D721Med (cell line): ENCODE measurements at places on chromosomes 5 and 9.

DNA sequence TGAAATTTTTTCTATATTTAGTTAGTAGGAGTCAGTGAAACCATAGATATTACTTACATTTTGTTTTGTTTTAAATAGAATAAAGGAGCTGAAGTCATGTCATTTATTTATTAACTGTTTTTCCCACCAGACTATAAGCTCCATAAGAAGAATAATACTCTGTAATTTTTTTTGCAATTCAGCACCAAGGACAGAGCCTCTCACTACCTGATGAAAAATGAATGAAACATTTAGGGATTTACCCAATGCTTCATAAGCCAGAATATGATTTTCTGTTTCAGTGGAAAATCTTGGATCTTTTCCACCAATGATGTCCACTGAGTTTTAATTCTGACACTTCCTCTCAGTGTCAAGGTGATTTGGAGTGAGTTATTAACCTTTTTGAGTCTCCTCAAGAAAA, 624.9 kb upstream of the GRAMD2B start:
- DNase-seq, result no peak

DNA sequence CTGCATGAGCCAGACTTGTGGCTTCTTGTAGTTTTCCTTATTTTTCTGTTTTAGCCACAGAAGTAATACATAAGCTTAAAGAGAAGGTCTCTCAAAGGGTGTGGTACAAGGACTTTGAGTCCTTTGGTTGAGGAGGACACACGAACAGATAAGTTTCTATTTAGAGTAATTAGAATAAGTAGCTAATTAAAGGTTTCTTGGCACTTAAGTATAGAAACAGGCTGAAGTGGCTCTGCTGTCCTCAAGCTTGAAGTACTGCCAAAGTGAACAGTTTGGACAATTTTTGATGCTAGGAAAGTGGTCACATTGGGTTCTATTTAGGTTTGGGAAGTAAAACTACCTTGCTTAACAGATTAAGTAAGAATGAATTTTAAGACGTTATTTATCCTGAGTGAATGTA, 278.3 kb upstream of the MPDZ start:
- DNase-seq, result no peak

GRCh38 chr9:134892820-134893420, 12.3 kb downstream of the FCN2 start:
- DNase-seq, result no peak

GRCh38 chr5:80082281-80082680, 47.1 kb downstream of the THBS4 start:
- no peak for DNase-seq

GRCh38 chr5:85333276-85333675, 948.6 kb upstream of the EDIL3 start:
- DNase-seq, result no peak

DNA sequence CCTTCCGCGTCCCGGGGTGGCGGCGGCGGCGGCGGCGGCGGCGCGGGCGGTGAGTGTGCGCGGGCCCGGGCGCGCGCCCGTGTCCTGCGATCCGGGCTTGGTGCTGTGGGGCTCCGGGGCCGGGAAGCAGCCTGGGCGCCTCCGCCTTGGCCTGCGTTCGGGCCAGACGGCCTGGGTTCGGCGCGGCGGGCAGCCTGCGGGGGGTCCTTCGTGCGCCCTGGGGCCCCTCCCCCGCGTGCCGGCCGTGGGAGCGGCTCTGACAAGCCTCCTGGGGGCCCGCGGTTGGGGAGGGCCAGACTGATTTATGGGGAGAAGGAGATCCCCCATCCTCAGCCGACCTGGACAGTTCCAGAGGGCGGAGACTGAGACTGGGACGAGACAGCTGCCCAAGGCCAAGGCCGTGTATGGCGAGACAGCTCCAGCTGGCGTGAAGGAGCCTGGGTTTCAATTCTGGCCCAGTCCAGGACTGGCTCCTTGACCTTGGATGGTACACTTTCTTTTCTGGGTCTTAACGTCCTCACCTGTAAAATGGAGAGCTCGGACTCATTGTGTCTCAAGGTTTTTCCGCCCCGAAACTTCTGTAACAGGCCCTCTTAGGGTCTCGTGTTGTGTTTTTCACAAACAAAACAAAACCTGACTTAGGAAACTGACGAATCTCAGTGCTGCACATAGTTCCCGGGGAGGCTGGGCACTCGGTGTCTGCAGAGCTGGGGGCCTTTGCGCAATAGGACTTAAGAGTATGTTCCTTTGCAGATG, 603 bp downstream of the TMEM268 start:
- peak; percentile 30 for DNase-seq

DNA sequence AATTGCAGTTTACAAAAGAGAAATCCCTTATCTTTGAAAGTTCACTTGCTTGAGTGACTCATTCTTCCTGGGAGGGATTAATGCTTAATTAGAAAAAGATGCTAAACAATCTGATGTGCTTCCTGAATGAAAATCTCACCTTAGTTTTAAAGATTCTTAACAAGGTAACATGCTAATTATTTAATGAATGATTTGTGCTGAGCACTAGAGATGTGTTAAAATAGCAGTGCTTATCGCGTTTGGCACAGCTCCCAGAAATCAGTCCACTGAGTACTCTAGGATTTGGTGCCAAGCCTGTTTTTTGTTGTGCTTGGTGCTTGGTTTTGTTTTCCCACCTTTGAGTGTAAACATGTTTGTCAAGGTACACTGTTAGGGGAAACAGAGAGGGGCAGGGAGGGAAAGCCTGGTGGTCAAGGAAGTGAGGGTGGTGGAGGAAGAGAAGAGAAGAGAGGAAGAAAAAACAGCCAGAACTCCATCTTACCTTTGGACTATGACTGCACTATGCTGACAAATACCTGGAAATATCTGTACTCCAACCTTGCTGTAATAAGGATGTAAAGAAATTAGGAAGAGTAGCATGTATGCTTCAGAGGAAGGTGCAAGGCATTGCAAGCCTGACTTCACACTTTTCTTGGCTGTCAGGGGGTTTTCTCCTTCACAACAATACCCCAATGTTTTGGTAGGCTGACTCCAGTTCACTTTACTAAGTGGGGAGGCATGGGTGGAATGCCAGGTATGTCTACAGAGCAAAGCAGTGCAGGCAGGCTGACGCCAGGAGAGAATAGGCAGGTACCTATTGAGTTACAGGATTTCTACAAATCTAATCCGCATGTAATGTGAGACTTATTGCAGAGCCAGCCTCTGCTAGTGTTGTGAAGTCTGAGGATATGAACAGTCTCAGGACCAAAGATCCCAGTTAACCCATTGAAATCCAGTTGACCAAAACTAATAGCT, 157.2 kb upstream of the ISL1 start:
- no peak for DNase-seq

GRCh38 chr9:130058887-130059286, 5.2 kb downstream of the GPR107 start:
- no peak for DNase-seq

DNA sequence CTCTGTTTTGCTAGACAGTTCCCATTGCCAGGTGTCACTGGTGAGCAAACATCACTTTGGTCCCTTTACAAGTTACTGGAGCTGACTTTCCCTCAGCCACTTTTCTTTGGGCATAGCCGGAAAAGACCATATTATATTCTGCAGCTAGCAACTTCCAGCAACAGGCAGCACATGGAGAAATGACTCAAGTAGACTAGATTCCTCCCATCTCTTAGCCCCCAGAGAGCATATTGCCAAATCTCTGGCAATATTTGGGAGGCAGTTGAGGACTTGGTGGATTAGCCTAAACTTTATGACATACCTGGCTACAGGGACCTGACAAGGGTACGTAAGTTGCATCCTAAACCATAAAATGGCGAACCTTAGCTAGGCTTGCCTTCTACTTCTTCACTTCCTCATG, 204.7 kb upstream of the MPDZ start:
- DNase-seq, result no peak

- DNase-seq, result no peak
Measured at GRCh38 chr5:130759061-130759460, 406.0 kb downstream of the HINT1 start.

GRCh38 chr9:132879457-132880323, 992 bp downstream of the SPACA9 start:
- DNase-seq, result no peak

- no peak for DNase-seq
Measured at GRCh38 chr9:129080298-129080600, 662 bp upstream of the DOLPP1 start.
